GM03348 (cell line): ENCODE measurements at places on chromosomes 1 and 21.
A peak's percentile ranks its signal among the peaks of the same experiment; 100 is the strongest.

DNA sequence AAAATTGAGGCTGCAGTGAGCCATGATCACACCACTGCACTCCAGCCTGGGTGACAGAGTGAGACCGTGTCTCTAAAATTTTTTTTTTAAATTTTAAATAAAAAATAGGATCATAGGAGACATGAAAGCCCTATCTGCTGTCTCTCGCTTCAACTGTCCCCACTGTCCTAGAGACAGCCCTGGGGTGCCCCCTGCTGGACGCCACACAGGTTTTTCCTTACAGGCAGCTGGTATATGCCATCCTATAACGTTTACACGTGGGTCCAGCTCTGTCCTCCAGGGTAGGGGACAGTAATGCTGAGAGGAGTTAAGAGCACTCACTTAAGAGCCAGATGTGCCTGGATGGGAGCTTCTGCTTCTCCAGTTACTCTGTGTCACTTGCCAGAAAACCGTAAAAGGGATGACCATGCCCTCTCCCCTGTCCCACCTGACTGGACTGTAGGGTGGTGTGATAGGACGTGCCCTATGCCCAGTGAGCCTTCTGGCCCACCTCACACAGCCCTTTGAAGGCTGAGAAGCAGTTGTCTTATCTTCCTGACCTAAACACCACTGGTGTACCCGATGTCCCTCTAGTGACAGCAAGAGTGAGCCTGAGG is 8.5 kb downstream of the FBXO2 start:
- peak; percentile 85 for DNase-seq

DNA sequence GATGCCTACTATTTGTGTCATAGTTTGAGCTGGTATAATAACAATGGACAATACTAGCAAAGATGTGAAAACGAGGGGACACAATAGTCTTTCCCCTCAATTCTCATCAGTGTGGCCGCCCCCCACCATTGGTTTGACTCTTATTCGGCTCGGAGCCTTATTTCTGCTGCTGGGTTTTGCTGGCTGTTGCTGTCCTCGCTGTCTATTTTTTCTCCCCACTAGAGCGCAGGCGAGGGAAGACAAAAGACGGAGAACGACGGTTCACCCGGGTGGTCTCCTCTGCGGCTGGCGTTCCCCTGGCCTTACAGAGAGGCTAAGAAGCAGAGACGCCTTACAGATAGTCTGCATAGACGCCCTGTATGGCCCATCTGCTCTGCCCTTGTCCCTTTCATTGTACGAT is 19.4 kb downstream of the CLIC6 start:
- peak; percentile 48 for DNase-seq

- peak; percentile 56 for DNase-seq
These were observed 77.7 kb downstream of the TOMM20 start for GRCh38 chr1:235050911-235051360.

DNA sequence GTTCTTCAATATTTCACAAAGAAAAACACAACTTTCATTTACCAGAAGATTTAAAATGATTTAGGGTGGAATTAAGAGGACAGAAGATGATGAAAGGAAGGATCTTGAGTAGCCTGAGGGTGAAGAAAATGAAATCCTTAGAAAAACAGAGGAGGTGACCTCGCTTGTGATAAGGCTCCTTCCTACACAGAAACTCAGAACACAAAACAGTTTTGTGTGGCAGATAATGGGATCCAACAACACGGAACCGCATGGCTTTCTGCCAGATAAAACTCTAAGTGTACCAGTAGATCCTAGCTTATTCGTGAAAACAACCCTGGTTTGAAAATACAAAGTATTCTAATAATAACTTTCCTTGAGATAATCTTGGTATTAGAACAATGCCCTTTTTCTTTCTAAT is 74.0 kb upstream of the EXO1 start:
- DNase-seq, result no peak

- DNase-seq, result peak; percentile 25
These were observed 10.2 kb downstream of the EEIG2 start for GRCh38 chr1:108570128-108570527.
